ENCODE measurements at places on chromosomes 3 and 15.

DNA sequence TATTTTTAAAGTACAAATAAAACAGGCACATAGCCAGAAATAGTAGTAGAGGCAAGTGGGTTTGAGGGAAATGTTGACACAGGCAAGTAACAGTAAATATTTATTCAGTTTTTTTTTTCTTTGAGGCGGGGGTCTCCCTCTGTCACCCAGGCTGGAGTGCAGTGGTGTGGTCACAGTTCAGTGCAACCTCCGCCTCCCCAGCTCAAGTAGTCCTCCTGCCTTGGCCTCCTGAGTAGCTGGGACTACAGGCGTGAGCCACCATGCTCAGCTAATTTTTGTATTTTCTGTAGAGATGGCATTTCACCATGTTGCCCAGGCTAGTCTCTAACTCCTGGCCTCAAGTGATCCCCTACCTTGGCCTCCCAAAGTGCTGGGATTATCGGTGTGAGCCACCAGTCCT is 43.5 kb downstream of the PHLDB2 start:
- DNase-seq = no peak

DNA sequence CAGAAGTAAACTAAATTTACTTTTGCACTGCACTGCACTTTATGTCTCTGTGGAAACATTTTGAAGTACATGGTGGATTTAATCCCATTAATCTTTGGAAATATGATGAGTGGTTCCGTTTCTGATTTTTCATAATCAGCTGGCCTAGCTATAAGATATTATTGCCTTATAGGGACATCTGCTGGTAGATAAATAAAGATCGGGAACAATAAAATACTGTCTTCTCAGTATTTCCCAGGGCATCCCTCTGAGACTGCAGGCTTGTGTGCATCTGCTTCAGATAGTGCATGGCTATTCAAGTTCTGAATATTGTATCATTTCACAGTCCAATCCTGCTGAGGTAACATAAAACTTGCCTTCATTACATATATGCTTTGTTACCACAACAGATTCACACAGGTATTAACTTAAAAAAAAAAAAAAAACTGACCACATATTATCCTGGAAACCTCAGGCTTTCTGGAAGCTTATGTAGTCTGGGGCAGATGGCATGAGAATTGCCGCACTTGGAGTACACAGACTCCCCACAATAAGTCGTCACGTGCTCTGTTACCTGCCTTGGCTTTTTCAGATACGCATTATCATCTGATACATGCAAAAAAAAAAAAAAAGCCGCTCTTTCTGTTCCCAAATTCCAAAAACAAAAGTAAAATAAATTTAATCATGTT is 330.8 kb upstream of the AGTR1 start:
- no peak for DNase-seq

DNA sequence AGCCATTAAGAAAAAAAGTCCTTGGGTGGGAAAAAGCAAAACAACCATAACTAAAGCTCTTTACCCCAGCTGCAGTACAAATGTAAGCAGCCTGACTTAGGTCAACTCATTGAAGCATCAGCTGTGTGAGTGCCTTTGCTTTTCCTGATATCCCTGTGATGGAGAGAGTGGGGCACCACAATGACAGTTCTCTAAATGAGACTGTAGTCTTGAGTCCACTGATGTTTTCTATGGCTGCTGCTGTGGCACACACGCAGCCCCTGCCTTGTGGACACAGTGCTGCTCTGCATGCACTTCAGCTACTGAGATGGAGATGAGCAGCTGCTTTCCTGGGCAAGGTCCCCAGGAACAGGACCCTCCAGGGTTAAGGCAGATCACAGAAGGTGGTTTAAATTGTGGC is 173.2 kb downstream of the KCNAB1 start:
- DNase-seq = no peak

DNA sequence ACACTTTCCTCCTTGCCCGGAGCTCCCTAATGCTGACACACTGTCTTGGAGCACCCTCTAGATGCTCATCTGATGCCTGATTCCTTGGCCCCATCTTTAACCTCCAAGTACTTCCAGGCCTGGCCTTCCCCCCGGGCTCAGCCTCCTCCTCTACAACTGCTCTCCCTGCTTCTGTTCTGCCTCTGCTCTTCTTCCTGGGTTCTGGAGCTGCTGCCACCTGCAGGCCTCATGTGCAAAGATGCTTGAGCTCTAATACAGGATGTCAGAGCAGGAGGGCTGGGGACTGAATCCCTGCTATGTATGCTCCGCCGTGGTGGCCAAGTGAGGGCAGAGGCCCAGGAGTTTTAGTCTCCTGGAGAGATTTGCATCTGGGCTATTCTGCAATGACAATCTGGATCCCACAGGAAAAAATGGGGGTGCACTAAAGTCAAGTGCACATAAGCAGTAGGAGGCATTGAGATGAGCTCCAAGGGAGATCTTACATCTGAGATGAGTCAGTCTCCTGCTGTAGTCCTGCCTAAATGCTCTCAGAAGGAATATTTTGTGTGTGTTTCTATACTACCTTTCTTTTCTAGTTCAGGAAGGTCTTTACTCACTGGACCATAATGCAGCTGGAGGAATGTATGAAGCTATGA is 296.3 kb downstream of the UACA start:
- peak; percentile 33 for DNase-seq

GRCh38 chr15:85112997-85113396 is 131.3 kb downstream of the PDE8A start:
- DNase-seq = no peak

- DNase-seq = no peak
These were observed 62.4 kb downstream of the LEKR1 start for GRCh38 chr3:156888576-156888975.

DNA sequence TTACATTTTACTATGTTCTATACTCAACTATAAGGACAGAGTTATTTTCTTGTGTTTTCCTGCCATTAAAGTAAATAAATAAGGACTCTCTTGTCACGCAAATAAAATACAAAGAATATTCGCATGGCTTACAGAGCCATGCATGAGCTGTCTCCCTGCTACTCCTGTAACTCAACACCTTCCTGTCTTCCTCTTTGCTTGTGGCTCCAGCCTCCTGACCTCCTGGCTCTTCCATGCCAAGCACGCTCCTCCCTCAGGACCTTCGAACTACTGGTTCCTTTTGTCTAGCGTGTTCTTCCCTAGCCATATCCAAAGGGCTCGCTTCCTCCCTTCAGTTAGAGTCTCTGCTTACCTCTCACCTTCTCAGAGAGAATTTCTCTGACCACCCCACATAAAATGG is 124.3 kb upstream of the TMC3 start:
- no peak for DNase-seq

- no peak for DNase-seq
These were observed 279.2 kb downstream of the TLE3 start for GRCh38 chr15:69818529-69818928.

DNA sequence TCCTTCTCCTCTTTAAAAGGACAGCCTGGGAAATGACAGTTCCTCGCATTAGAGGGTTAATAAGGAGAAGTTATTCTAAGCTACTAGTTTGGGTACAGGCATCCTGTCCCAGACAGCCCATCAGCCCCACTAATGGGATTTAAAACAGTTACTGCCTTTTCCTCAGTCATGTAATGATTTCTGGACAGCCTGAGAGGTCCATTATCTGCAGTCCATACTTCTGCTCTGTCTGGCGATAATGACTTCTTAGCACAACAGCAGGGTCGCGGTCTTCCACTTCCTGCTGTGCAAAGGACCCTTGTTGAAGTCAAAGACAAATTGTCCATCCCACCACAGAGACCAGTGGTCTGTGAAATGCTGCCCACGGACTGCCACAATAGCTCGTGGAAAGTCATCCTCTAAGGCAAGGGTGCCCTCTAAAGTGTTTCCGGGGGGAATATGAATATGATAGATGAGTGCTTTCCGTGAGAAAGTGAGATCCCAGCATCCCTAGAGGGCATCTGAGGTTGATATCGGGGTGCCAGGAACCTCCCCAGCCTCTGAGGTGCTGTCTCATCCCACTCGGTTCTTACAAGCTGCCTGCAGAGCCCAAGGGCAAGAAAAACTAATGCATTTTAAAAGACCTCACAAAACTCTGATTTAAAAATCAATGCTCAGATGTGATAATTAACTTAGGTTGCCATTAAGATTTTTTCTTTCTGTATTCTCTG is 100.7 kb downstream of the SHOX2 start:
- no peak for DNase-seq

DNA sequence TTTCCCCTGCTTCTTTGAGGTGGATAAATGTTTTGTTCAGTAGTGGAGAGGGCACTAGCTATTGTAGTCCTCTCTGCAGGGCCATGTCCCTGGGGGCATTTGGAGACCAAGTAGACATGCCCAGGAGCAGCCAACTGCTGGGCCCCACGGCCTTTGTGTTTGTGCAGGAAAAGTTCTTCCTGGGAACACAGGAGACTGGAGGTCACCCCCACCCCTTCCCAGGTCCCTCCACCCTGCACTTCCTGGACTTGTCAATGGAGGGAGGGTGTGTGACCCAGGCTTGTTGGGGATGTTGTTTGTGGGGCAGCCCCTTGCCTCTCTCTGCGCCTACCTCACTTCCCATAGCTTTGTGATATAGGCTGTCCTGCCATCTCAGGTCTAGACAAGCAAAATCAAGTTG is 317.0 kb upstream of the LRRFIP2 start:
- no peak for DNase-seq

GRCh38 chr15:81244306-81244705 is 47.6 kb downstream of the IL16 start:
- no peak for DNase-seq

DNA sequence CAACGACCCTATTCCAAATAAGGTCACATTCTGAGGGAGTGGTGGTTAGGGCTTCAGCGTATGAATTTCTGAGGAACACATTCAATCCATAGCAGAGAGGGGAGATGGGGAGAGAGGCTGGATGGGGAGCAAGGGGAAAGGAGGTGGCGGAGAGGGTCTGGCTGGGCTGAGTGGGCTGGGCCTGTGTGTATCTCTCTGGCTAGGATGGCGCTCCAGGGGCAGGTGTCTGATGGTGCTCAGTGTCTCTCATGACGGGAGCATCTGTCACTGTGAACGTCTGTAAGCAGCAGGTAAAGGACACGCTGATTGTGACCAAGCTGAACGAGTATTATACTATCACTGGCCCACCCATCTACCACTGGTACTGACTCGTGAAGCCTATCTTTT is 159.6 kb downstream of the XXYLT1 start:
- DNase-seq = no peak

DNA sequence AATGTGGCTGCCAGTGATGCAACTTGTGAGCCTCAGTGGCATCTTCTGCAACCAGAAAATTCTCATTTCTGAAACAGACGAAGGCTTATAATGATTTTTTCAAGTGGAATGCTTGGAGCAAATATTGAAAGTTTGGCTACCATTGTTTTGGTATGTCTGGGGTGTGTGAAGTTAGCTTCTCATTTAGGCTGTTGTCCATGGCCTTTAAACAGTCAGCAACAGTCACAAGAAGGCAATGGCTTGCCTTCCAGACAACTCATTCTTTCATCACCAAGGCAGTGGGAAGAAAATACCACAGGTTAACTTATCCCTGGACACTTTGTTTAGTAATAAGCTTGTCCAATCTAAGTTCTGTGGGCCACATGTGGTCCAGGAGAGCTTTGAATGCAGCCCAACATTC is 4.7 kb upstream of the BNC1 start:
- no peak for DNase-seq

GRCh38 chr15:92005154-92005553 is 151.6 kb downstream of the SLCO3A1 start:
- DNase-seq = peak; percentile 15

DNA sequence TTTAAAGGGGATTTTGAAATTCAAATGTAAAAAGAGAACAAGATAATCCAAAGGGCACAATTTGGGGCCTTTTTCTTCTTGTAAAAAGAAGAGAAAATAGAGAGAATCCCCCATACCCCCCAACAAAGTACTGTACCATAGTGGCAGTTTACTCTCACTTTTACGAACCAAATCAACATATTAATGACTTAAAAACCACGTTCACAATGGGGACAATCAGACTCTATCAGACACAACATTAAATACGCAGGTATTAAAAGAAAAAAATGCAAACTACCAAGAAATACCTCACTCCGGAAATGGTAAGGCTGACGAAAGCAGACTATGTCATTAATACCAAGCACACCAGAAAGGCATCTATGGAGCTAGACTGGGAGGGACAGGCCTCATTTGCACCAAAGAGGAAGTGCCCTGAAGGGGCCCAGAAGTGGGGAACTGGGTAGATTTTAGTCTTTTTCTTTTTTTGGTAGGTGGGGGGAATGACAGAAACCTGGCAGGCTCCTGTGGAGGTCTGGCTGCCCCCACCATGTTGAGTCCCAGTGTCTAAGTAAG is 134.3 kb downstream of the TIGIT start:
- no peak for DNase-seq

DNA sequence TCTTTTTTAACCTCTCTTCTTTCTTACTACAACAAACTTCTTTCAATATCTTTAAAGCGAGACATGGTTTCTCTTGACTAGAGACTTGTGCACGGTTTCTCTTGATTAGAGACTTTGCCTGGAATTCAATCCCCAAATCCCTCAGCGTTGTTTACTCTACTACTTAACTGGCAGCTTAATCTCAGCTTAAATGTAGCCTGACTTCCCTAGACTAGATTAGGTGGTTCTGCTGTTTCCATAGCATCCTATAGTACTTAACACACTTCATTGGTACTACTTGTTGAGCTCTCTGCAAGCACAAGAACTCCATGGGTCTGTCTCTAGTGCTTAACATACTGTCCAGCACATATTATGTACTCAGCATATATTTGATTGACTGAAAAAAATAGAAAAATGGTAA is 168.2 kb upstream of the GPR149 start:
- DNase-seq = no peak

- peak; percentile 66 for DNase-seq
These were observed 2.6 kb downstream of the CCDC9B start for GRCh38 chr15:40338041-40338657.

GRCh38 chr3:66314455-66314854 is 93.7 kb downstream of the SLC25A26 start:
- no peak for DNase-seq

DNA sequence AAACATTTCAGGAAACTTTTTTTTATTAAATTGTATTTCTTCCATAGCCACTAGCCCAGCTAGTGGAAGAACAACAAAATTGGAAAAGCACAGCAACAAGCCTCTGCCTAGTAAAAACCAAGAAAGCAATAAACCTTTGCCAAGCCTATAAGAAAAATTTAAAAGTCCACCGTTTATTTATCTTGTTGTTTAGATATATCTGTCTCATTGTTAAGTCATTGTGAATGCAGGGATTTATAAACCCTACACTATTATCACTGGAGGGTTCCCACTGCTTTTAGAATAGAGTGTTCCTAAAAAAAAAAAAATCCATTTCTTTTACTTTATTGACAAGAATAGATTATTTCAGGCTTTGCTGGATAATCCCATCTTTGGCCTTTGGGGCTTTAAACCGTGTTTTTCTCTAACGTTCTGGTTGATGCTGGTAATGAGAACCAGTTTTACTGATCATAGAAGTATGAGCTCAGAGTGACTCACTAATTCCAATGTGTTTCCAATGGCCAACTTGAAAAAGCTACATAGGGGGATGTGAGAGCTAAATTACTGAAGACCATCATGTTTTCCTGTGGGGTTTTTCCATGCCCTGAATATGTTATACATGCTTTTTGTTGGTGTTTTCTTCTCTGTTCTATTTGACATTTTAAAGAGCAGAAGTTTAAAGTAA is 634.1 kb downstream of the RBMS3 start:
- no peak for DNase-seq

GRCh38 chr3:124919756-124920155 is 14.8 kb downstream of the MUC13 start:
- no peak for DNase-seq

Data from CD4-positive, alpha-beta T cell treated with Interleukin-4 for 4 hours (primary cell).